ENCODE measurements at places on chromosomes 7 and 10.
A peak's percentile ranks its signal among the peaks of the same experiment; 100 is the strongest.

DNA sequence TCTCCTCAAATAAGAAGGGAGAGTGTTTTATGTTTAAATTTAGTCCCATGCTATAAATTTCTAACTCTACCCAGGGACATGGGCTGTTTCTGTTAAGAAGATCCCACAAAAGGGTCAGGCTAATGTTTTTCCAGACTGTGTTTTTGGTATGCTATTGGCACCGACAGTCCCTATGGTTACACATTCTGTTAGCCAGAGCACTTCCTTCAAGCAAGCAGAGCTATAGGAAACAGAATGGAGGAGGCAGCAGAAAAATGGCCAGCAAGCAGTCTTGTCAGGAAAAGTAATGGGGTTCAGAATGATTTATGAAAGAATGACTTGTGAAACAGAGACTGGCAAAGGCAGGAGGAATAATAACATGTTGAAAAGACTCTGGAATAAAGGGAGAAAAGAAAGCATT, 44.8 kb upstream of the PHYHIPL start:
- no peak for ATAC-seq

DNA sequence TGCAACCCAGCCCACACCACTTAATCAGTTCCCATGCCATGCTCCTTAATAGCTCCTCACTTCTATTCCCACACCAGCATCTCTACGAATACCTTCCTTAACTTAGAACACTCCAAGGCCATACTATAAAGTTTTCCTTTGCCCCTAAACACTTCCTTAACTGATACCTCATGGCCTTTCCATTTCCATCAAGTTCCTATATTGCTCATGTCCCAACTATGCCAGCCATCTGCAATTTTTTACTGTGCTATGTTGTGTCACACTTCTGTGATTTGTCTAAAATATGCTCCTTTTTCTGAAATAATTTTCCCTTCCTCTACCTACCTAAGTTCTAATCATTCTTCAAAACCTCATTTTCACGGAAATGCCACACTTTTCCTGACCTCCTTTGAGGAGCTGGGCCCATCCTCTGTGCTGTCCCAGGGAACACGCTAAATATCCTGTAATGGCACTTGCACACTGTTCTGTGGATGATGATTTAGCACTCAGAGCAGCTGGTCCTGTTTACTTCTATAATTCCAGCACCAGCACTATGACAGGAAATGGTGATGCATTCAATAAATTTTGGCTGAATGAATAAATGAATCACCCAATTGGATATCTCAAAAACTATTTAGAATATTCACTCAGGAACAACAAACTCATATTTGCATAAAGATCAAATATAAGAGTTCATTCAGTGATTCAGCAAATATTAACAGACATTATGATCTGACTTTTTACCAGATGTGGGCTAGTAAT, 266.5 kb upstream of the HGF start:
- no peak for ATAC-seq

DNA sequence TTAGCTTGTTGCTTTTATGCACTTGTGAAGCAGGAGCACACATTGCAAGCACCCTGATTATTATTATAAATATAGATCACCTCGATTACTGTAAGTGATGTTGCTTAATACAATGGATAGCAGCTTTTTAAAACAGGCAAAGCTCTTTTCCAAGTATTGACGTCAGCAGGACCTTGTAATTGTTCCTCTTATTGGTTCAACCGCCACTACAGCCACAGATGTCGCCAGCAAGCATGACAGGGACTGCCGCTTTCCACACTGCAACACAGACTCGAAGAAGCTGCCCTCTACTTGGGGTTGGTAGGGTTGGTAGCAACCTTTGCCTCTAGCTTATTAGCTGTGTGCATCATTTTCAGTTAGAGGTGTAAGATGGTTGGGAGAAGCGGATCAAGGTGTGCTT, 167.6 kb downstream of the ZNF365 start:
- ATAC-seq: peak; percentile 65

GRCh38 chr7:95367606-95368005, 28.6 kb downstream of the PON3 start:
- no peak for ATAC-seq

DNA sequence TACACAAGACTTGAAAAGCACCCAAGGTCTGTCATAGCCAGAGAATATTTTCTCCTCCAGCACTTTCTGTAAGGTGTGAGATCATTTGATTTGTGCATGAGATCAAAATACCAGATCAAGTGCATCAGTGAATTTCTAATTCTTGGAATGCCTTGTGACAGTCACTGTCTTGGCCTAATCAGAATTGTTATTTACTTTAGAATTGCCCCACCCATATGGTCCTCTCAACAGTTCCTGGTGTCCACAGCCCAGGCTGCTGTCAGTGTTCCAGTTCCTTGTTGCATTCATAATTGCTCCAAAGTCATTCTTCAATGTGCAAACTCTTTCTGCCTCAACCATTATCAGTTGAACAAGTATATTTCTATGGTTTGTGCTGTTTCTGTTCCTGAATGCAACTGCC, 770.2 kb downstream of the NRG3 start:
- no peak for ATAC-seq

- ATAC-seq: peak; percentile 35
Measured at GRCh38 chr10:12638103-12638502, 288.8 kb downstream of the CAMK1D start.

DNA sequence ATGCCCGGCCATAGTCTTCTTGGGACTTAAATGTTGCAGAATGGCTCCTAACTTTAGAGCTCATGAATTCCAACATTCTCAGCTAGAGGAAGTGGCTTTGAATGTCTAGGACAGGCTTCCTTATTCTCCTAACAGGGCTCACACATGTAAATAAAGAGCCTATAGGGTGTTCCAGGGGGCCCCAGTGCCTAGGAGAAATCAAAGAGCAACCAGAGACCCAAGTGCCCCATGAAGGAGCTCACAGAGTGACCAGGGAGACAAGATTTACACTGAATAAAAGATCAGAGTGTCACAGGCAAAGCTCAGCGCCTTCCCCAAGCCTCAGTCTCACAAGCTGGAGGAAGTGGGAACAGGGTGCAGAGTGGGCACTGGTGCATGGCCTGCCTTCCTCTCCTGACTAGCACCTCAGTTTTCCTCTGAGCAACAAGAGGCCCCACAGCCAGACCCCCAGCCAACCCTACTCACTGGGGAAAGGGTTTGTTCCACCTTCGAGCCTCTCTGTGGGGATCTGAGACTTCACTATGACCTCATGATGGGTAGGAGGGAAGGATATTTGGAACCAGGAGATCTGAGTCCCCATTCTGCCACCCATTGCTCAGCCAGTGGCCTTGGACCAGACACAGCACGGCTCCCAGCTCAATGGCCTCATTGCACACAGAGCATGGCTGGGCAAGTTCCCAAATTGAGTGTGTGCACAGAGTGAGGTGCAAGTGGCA, 16.0 kb downstream of the TMEM273 start:
- ATAC-seq: peak; percentile 45

GRCh38 chr7:133313575-133313974, 60.7 kb downstream of the EXOC4 start:
- ATAC-seq: no peak

DNA sequence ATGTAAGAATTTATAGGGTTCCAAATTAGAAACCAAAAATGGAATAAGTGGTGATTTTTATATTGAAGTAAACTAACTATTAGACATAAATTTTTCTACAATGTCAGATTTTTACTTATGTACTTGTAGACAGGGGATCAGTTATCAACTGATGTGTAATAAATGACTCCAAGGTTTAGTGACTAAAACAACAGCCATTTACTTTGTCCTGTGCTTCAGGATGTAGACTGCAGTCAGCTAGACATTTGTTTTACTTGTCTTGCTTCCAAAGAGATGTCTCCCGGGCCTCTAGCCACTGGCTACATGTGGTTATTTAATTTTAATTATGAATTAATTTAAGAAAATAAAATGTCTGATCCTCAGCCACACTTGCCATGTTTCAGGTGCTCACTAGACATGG, 249.7 kb upstream of the IGFBP3 start:
- no peak for ATAC-seq

DNA sequence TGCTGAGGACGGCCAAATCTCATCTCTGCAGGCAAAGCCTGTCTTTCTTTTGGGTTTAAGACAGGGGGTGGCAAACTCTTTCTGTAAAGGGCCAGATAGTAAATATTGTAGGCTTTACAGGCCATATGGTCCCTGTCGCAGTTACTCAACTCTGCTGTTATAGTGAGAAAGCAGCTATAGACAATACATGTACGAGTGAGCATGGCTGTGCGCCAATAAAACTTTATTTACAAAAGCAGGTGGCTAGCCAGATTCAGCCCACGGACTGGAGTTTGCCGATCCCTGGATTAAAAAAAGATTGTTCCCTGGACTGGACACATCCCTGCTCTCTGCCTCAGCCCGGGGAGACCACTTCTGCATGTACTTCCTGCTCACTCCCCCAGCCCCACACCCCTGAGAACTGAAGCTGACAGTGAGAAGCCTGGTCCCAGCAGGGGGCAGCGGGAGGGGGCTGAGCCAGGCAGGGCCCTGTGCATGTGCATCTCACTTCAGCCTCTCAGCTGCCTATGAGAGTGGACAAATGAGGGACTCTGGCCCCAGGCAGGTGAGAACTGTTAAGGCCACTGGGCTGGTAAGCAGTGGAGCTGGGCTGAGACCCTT, 392.4 kb downstream of the PLXNA4 start:
- no peak for ATAC-seq

DNA sequence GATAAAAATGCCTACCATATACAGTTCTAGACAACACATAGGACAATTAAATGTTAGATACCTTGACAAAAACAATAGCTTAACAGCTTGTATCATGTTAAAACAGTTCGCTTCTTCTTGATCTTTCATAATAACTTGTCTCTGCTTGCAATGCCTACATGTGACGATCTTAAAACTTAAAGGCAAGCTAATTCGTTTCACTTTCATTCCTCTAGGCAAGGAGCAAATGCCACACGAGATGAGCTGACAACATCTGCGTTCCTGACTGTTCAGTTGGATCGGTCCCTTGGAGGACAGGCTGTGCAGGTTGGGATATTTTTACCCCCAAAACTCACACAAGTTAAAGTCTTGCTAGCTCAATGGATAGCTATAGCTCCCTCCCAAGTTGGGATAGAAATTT, 51.6 kb upstream of the ARL4A start:
- no peak for ATAC-seq

DNA sequence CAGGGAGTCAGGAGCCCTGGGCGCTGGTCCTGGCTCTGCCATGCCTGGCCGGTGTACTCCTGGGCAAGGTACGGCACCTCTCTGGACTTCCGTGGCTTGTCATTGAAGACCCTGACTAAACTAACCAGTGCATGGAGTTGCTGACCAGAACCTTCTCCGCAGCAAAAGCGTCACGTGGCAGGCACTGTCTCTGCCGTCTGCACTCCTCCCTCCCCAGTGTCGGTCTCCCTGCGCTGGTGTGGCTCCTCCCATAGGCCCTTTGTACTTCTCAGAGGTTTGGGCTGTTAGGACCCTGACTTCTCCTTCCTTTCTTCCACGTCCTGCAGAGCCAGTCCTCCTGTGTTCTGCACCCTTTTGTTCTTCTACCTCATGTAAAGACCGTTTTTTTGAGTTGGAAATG, 100.6 kb upstream of the CREB5 start:
- no peak for ATAC-seq

GRCh38 chr7:122550545-122550944, 148.4 kb downstream of the RNF133 start:
- ATAC-seq: no peak

GRCh38 chr7:379456-380138, 89.6 kb downstream of the FOXL3 start:
- ATAC-seq: no peak

Data from stimulated activated memory B cell treated with anti-CD40 and anti-IgM and Interleukin-4, amounts not matched to agents 10 μg/mL and 1 μg/mL and 100 μg/mL, for 72 hours (primary cell).